ENCODE measurements at places on chromosomes 11 and 22.

GRCh38 chr11:65921876-65922275 lies 2.6 kb downstream of the DRAP1 start:
- DNase-seq = no peak

DNA sequence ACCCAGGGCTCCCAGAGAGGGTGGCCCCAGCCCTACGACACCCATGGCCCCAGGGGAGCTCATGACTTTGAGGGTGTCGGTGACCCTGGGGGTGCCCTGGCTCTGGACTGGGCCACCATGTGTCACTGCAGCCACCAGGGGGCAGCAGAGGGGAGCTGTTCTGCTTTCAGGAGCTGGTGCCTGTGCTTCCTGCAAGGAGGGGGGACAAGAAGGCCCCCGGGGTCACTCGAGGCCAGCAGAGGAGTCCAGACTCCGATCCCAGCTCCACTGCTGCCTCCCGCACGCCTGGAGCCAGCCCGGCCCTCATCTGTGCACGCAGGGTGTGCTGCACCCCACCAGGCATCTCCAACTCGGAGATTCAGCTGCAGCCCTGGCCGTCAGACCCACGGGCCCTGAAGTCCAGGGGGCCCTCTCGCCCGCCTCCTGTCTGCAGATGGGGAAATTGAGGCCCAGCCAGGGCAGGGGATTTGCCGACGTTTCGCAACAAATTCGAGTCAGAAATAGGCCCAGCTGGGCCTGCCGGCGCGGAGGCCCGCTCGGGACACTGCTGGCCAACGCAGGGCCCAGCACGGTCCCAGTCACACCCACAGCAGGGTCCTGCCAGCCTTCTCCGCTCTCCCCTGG lies 29.5 kb upstream of the WNT7B start:
- DNase-seq = peak; percentile 62

DNA sequence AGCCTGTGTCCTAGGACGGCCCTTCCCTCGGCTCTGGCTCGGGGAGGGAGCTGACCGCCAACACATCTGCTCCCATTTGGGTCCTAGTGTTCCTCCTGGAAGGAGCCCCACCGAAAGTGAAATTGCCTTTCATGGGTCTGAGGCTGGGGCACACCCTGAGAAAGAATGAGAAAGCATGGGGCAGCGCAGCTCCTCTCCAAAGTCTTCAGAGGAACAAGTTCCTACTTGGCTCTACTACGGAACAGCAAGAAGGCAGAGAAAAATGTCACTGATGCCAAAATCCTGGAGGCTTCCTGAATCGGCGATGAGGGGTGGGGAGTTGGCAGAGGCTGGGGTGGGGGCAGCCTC lies 41.5 kb upstream of the MYEOV start:
- no peak for DNase-seq

DNA sequence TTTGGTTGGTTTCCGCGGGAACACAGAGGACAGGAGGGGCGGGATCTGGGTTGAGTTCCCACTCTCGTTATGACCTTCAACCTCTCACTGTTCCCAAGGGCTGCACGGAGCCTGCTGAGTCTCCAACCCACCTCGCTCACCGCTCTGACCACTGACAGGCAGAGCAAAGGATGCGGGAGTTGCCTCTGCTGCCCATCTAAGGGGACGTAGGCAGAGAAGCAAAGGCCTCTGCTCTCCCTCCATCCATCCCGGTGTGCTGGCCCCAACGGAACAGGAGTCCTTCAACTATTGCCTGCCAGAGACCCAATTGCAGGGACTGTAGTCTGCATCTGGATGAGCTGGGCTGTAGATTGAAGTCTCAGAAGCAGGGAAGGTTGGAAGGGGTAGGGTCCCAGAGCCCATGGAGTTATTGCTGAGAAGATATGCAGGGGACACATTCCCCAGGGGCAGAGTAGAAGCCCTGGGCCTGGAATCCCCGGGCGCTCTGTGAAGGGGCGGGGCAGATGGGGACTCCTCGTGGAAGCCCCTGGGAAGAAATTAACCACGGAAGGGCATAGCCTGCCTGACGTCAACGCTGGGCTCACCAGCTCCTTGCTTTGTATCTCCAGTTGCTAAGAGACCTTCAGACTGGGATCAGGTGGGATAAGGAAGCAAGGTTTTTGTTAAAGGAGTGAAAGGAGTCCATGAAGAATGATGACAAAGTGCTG lies 12.7 kb upstream of the FXYD2 start:
- DNase-seq = no peak

DNA sequence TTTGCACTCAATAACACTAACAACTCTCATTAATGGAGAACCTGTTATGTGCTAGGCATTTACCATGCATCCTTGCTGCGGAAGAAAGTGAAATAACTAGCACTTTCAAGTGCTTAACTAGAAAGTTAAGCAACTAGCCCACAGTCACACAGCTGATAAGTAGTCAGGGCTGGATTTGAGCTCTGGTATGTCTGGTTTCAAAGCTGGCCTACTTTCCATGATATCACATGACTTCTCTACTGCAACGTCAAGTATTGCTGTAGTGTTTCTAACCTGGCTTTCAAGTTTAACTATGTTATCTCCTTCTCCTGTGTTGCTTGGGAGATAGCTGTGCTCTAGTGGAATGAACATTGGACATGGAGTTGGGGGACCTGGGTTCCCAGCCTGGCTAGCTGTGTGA lies 12.1 kb downstream of the SLC15A3 start:
- no peak for DNase-seq

GRCh38 chr11:2732261-2732939 lies 32.6 kb upstream of the KCNQ1OT1 start:
- no peak for DNase-seq

DNA sequence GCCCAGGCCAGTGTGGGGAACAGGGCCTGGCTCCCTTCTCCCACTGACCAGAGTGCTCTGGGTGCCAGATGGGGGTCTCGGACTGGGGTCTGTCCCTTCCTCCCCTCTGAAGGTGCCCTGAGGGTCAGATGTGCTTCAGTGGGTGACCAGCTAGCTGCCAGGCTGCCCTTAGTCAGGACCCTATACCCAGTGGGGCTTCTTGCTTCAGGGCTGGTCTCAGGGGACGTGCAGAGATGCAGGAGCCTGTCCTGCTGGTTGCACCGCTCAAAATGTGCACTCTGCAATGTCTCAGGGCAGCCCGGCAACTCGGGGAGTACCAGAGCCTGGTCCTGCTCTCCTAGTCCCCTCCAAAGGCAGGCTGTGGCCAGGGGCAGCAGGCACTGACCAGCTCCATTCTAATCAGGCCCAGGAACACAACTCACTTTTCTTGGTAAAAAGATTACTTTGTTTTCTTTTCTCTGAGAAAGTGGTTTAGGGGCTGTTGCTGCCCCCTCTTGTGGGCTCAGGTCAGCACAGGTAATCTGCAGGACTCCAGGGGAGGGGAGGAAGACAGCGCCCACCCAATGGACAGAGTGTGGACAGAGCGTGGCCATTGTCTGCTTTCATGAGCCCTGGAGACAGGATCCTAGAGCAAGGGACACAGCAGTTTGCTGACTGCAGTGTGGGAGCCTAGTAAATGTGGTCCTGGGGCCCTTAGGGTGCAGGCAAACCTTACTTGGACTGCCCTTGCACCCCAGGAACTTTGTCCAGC lies 80.9 kb downstream of the MED15 start:
- DNase-seq = no peak

DNA sequence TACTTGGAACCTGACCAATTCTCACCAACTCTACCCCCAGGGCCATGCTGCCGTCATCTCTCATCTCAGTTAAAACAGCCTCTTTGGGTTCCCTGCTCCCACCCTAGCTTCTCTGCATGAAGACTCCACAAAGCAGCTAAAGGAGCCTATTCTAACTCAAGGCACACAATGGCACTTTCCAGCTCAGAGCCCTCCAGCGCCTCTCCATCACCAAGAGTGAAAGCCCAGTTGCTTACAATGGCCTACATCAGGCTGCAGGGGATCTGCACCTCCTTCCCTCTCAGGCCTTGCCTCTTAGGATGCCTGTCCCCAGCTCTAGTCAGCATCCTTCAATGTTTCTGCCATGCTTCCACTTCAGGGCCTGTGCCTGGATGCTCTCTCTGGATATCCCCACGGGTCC lies 83.7 kb upstream of the GNAZ start:
- no peak for DNase-seq

GRCh38 chr11:123195188-123196059 lies at the start of gene CLMP:
TSS of gene CLMP (minus strand) at chr11:123195248. CDS start at chr11:123194940, 308 bp downstream.
- no peak for DNase-seq

GRCh38 chr11:115390441-115390840 lies 113.8 kb downstream of the CADM1 start:
- DNase-seq = no peak

GRCh38 chr22:30195245-30196140 lies 51.1 kb downstream of the LIF start:
- DNase-seq = no peak

- DNase-seq = no peak
These were observed 13.6 kb upstream of the BID start for GRCh38 chr22:17787716-17788330.

- no peak for DNase-seq
These were observed at the start of gene PAMR1 for GRCh38 chr11:35525501-35526175. TSS of gene PAMR1 (minus strand) at chr11:35525616. CDS start at chr11:35525585, 31 bp downstream.

DNA sequence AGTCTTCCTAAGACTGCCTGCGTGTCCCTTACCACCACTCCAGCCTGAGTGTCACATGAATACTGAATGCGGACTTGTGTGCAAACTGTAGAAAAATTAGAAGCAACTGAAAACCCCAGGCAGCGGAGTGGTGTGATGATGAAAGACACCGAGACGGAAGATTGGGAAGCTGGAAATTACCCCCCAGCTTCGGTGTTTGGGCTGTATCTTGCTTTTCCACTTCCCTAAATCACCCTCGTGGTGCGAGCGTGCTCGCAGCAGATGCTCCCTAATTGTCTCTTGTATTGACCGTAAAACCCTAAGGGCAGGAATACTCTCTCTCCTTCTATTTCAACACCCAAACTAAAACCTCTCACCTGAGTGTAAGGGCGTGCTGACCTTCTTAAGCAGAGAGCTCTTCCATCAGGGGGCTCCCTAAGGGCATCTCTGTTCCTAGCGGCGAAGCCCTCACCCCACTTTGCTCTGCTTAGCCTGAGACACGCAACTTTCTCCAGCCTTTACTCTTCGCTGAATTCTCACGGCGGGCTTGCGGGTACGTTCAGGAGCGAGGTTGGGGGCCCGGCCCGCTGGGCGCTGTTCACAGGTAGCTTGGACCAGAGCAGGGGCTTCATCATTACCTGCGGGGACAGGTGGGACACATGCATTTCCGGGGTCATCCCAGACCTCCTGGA lies 62.4 kb downstream of the CRYBB2 start:
- no peak for DNase-seq

- no peak for DNase-seq
These were observed 385 bp downstream of the HARBI1 start for GRCh38 chr11:46616551-46617133.

DNA sequence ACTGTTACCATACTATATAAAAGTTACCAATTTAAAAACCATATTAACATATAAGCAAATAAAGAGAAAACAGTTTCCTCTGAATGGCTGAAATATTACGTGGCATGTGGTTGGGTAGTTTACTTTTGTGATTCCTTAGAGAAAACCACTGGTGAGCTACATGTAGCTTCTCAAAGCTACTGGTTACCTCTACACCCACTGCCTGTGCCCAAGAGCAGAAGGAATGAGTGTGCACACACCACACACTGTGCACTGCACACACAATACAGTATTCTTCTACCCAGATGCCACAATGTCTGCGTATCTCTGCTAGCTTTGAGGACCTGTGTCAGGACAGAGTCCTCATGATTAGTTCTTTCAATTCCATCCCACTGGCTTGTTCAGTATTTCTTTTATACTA lies 25.5 kb upstream of the YPEL1 start:
- DNase-seq = no peak

- DNase-seq = no peak
These were observed 172.5 kb upstream of the TMEM45B start for GRCh38 chr11:129643031-129643721.

- no peak for DNase-seq
These were observed 17.5 kb upstream of the CBX7 start for GRCh38 chr22:39169797-39170466.

DNA sequence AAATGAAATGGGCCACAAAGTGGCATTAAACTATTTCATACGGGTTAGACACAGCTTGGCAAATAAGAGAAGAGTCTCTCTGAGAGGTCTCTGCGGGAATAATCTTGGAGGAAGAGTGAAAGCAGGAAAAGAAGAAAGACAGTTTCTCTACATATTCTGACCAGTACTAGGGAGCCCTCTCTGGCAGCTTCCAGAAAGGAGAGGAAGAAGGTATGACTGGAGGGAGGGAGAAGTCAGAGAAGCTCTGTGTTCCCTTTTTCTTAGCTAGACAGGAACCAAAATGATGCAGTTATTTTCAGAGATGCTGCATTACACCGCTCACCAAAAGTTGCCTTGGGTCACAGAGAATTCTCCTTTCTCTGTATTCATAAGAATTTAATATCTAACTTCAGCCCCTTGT lies 382.1 kb downstream of the KCNA4 start:
- DNase-seq = no peak

GRCh38 chr11:130715877-130716220 lies 200.4 kb downstream of the SNX19 start:
- no peak for DNase-seq

- DNase-seq = no peak
These were observed 80.6 kb downstream of the DENND5A start for GRCh38 chr11:9184516-9184915.

GRCh38 chr11:14184028-14184940 lies 174.7 kb downstream of the RRAS2 start:
- no peak for DNase-seq

- peak; percentile 63 for DNase-seq
These were observed 46.4 kb downstream of the MORC2 start for GRCh38 chr22:30922151-30922611.

- no peak for DNase-seq
These were observed 24.2 kb downstream of the GTPBP1 start for GRCh38 chr22:38729946-38730345.

GRCh38 chr22:27075028-27075678 lies 417.8 kb downstream of the MIAT start:
- DNase-seq = no peak

GRCh38 chr22:17705951-17706900 lies 67.7 kb downstream of the BCL2L13 start:
- no peak for DNase-seq

GRCh38 chr11:69054397-69055211 lies 5.9 kb downstream of the TPCN2 start:
- no peak for DNase-seq

- no peak for DNase-seq
These were observed 3.8 kb downstream of the CD81 start for GRCh38 chr11:2380807-2381350.

DNA sequence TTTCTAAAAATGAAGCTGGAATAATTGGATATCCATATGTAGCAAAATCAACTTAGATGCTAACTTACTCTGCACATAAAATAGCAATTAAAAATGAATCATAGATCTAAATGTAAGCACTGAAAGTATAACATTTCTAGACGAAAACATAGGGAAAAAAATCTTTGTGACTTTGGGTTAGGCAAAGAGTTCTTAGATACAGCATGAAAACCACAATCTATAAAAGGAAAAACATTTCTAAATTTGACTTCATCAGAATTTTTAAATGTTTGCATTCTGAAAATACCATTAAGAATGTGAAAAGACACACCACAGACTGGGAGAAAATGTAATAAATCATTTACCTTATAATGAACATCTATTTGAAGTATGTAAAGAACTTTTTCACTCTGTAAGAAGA lies 128.8 kb downstream of the APIP start:
- DNase-seq = no peak
